Activated CD4-positive, alpha-beta T cell treated with anti-CD3 and anti-CD28 coated beads for 4 hours (primary cell): ENCODE measurements at places on chromosomes 11 and 22.
A peak's percentile ranks its signal among the peaks of the same experiment; 100 is the strongest.

GRCh38 chr11:132099692-132100091 lies 729.3 kb downstream of the NTM start:
- no peak for DNase-seq

DNA sequence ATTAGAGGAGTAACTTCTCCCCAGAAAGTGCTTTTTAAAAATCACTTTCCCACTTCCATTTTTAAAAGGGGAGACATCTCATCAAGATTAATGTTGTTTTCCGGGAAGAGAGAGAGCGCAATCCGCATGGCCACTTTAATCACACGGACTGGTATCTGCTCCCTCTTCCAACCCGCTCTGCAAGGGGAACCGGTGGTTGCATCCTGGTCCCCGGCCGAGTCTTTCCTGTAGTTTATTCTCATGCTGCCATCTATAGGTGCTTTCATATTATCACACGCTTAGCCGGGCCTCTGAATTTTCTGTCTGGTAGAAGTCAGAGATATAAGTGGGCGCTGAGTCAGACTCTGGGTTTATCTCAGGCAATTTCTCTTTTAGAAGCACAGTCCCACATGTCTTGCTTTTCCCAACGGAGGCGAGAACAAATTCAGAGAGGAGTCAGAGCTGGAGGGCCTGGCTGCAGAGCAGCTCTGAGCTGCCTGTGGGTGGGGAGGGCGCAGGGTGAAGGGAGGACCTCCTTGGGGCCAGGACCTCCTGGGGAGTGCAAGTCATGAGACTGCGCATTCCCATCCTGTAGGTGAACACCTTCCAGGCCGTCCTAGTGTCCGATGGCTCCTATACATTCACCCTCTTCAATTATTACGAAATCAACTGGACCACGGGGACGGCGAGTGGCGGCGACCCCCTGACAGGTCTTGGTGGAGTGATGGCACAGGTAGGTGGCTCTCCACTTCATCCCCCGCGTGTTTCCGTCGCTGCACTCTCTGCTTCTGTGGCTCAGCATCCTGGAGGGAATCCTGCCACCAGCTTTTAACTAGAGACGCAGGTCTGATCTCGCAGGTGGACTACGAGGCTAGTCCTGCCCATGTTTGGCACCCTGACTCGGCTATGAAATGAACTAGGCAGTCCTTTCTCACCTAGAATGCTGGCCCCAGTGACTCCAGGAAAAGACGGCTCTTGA lies 11.7 kb downstream of the TECTA start:
- peak; percentile 2 for DNase-seq

DNA sequence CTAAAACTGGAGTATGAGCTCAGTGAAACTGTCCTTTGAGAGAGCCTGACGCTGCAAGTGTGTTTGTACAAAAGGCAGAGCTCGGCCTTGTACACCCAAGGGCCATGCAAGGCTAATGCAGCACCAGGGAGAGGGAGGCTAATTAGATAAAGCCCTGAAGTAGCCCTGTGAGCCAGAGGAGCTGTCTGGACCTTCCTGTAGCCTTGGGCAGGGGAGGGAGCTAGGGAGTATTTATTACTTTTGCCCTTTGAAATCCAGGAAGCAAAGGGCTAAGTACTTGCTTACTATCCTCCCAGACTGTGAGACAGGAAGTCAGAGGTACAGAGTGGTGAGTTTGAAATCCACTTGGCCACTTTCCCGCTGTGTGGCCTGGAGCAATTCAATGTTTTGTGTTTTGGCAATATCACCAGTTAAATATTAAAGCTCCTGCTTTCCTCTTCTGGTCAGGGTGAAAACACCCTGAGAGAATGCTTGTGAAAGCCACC lies 10.2 kb upstream of the LDHA start:
- DNase-seq, result no peak

- DNase-seq, result no peak
These were observed 156.4 kb downstream of the TTC17 start for GRCh38 chr11:43515090-43515489.

DNA sequence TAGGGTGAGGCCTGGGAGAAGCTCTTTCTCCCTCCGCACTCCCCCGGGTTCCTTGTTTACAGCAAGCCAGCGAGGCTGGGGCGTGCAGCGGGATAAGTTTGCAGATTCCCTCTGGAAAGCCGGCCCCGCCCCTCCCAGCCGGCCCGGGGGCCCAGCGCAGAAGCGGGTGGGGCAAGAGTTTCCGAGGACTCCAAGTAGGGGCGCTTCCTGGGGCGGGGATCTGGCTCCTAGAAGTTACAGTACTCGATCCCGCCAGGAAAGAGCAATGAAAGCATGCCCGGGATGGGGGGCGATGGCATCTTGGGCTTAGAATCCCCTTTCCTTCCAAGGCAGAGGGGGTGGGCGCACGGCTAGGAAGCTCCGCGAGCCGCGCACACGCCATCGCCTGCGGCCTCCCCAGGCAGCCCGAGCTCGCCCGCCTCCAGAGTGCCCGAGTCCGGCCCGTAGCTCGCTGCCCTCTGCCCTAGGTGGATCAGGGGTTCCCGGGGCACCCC lies 385 bp downstream of the TST start:
- DNase-seq, result no peak

GRCh38 chr22:23503736-23504440 lies 76.2 kb downstream of the IGLL1 start:
- no peak for DNase-seq

- DNase-seq, result no peak
These were observed 11.4 kb upstream of the ADSL start for GRCh38 chr22:40334899-40335298.

- DNase-seq, result no peak
These were observed 103.9 kb downstream of the DBX1 start for GRCh38 chr11:20056109-20056949.
